ENCODE measurements at places on chromosomes 7 and 10.
A peak's percentile ranks its signal among the peaks of the same experiment; 100 is the strongest.

DNA sequence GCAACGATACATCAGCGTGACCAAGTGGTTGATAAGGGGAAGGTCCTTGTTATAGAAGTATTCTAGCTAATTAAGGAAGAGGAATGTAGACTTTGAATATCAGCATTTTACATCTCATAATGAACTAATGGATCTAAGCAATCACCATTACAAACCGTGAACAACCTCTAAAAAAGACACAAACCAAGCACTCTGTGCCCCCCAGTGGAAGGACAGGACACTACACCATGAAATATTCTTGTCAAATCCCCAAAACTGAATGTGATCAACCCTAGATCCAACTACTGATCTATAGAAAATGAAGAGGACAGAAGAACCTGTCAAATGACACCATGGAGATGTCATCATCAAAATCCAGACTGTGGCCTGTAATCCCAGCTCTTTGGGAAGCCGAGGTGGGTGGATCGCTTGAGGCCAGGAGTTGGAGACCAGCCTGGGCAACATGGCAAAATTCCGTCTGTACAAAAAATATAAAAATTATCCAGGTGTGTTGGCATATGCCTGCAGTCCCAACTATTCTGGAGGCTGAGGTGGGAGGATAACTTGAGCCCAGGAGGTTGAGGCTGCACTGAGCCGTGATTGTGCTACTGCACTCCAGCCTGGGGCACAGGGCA, 111.3 kb upstream of the CARD11 start:
- DNase-seq: peak; percentile 19

DNA sequence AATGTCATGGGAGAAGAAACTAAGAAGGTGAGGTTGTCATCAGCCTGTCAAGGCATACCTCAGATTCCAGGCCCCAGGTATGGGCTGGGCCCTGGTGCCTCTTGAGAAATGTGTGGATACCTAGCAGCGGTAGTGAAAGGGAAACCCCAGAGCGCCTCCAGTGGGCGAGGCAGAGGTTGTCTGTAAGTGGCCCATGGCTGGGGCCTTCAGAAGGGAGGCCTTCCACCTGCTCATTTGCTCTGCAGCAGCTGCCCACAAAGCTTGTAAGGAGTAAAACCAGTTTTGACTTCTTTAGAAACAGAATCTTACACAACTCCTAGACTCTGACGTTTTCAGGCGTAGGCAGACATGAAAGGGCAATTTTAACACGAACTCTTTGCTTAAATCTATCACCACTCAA, 509.9 kb downstream of the PARD3 start:
- DNase-seq: no peak

- DNase-seq: no peak
Observed at GRCh38 chr10:129602938-129603535, 136.0 kb downstream of the MGMT start.

GRCh38 chr10:44009891-44010632, 361.4 kb upstream of the ZNF32 start:
- DNase-seq: no peak

GRCh38 chr10:46233181-46233580, 53.6 kb upstream of the ANTXRL start:
- no peak for DNase-seq

GRCh38 chr10:63637901-63638327, 116.7 kb downstream of the REEP3 start:
- no peak for DNase-seq

DNA sequence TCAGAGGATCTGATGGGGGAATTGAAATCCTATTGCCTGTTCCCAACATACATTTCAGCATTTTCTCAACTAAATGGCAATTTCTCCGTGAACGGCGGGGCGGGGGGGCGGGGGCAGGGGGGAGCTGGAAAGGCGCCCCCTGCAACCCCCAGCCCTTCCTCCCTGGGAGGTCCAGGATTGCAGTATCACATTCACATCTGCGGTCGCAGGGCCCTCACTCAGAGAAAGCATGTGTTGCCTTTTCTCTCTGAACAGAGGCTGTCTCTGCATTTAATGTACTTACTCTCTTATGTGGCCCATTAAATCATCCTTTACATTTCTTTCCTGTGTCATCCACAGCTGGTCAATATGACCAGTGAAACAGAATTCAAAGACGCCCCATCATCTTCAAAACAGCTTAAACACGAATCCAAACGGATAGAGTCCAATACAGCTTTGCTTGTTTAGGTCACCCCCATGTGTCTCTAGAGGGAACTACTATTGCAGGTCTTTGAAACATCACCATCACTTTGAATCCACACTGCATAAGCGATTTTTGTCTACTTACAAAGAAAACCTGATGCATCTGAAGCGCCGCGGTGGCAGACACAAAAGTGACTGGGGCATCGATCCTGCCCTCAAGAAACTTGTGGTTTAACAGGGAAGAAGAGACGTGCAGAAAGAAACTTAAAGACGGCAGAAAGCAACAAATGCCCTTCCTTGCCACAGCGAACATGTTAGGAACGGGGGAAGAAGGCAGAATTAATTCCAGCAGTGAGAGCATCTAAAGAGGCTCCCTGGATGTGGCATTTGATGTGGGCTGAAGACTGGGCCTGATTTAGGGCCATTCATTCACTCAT, 17.0 kb upstream of the ECHDC3 start:
- no peak for DNase-seq

- DNase-seq: no peak
Observed at GRCh38 chr10:124743191-124744101, 732 bp downstream of the FAM53B start.

- no peak for DNase-seq
Observed at GRCh38 chr7:140485500-140486265, 6.4 kb upstream of the MKRN1 start.
